ENCODE measurements at places on chromosomes 7 and 10.

DNA sequence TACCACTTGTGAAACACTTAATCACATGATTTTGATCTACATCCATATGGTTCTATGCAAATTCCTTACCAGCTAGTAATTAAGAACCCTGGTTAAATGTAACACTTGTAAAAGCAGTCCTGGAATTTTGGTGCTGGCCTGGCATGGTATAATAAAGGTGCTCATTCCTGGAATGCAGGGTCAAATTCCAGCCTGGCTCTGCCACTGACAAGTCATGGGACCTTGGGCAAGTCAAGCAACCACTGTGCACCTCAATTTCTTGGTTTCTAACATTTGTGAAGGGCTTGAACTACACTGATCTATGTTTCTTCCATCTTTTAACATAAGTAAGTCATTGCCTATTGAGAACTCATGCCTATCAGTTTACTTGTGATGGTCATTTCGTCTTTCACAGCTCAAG lies 91.9 kb upstream of the PIK3CG start:
- no peak for DNase-seq

DNA sequence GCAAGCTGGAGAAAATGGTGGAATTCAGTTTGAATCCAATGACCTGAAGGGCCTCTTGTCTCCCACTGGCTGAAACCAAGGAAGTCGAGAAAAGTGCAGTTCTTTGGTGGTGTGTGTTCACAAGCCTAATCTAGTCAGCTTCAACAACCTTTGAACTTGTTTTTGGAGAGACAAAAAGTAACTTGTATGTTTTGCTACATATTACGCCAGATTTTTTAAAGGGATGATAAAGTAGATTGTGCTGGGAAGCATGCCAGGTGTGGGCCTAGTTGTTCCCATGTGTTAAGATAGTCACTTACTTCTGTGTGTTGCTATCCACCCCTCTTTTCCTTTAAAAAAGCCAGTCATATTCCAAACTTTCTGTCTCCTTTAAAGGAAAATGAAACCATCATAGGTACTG lies 79.7 kb upstream of the FAM3C start:
- DNase-seq = no peak

- DNase-seq = no peak
These were observed 171.9 kb downstream of the PKD1L1 start for GRCh38 chr7:47776335-47776734.

DNA sequence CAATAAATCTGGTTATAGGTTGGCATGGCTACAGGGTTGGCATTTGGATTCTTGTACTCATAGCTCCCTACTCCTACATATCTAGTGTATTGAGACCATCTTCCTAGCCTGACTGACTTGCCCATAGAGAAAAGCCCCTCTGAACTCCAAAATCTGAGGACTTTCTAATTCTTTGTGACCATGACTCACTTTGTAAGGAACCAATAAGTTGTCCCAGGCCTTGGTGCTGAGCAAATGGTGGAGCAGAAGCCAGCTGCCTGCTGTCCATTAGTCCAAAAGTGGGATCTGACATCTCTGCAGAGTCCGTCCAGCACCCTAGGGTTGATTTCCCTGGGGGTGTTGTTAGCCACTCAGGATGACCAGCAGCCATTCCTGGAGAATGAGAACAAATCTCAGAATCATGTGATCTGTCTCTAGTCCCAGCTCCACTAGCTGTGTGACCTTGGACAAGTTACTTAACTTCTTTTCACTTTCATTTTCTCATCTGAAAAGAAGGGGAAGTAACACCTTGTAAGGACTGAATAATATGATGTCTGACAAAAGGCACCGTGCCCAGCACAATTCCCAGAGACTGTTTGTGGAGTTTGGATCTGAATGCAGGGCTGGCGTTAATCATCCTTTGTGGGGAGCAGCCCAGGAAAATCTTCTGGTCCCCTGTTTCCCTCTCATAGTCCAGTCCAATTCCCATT lies 44.1 kb downstream of the MTURN start:
- no peak for DNase-seq

- DNase-seq = peak; percentile 62
These were observed 212.3 kb upstream of the ZMIZ1 start for GRCh38 chr10:78856421-78856820.

DNA sequence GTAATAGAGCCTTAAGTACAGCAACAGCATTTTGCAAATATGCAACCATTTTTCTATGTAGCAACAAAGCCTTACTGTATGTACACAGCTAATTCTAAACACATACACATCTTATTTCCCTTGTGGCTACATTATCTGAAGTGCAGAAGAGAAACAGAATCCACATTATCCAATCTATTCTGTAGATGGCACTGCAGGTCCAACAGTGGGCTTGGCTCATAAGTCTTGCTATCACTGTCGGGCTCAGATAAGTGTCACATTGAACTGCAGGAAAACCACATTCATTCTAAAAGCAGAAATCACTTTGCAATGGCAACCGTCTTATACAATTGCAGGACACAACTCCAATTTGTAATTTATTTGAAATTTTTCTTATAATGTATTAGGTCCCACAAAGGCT lies 109.8 kb upstream of the NOBOX start:
- DNase-seq = peak; percentile 2

GRCh38 chr7:116617878-116618277 lies 54.1 kb upstream of the MET start:
- no peak for DNase-seq

GRCh38 chr10:98344589-98345038 lies 70.4 kb downstream of the PYROXD2 start:
- no peak for DNase-seq

DNA sequence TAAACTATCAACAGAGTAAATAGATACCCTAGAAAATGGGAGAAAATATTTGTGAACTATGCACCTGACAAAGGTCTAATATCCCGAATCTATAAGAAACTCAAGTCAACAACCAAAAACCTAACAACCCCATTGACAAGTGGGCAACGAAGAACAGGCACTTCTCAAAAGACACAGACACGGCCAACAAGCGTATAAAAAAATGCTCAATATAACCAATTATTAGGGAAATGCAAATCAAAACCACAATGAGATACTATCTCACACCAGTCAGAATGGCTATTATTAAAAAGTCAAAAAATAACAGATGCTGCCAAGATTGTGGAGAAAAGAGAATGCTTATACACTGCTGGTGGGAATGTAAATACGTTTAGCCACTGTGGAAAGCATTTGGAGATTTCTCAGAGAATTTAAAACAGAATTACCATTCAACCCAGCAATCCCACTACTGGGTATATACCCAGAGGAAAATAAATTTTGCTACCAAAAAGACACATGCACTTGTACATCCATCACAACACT lies 63.2 kb upstream of the CAV2 start:
- DNase-seq = no peak

- no peak for DNase-seq
These were observed 12.5 kb upstream of the IL2RA start for GRCh38 chr10:6074489-6075301.

DNA sequence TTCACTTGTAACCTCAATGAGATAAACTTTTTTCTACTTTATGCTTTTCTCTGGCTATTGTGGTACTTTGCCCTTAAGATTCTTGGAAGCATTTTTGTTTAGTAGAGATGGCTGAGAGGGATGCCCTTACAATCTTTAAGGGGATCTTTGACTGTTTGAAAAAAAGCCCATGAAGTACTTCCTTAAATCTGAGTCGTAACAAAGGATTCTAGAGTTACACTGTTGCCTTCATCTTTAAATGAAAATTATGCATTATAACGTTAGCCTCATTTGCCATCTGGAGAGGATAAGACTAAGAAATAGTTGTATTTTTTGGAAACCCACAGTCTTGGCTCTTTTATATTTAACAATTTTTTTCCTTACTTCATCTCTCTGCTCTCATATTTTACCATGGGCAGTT lies 37.8 kb upstream of the FZD1 start:
- DNase-seq = no peak

DNA sequence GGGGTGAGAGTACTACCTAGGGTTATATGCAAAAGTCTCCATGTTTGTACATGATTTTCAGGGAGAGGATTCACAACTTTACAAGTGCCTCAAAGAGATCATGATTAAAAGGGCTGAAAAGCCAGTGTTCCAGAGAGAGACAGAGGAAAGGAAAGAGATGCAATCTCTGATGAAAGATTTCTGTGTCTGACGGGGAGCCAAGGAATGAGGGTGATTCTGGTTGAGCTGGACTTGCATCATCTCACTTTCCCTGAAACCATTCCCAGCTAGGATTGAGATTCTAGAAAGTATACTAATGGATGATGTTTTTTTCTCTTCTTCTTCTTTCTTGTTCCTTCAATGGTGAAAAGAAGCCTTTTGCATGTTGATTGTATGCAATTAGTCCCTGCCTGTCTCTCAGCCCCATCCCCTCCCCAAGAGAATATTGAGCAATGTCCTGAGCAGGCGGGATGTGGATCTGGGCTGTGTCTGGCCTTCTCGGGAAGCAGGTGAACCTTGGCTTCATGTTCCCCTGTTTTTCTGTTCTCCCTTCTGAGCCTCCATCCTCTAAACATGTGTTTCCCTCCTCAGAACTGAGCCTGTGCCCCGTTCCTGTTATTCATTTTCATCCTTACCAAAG lies 186.1 kb downstream of the ZNF365 start:
- no peak for DNase-seq

DNA sequence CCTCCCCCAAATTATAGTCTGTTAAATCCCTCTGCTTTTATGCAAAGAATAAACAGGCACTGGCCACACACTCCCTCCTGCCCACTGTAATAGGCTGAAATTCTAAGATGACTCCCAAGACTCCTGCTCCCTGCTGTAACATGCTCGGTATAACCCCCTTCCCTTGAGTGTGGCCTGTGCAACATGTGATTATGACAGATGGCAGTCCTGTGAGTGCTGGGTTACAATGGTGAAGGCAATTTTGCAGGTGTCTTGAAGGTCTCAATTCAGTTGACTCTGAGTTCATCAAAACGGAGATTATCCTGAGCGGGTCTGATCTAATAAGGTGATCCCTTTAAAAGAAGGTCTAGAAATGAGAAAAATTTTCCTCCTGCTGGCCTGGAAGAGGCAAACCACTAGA lies 55.9 kb downstream of the CREB3L2 start:
- no peak for DNase-seq

- no peak for DNase-seq
These were observed 108.4 kb upstream of the HPS1 start for GRCh38 chr10:98555021-98555619.

- DNase-seq = no peak
These were observed 11.0 kb downstream of the RASGEF1A start for GRCh38 chr10:43255634-43256431.

DNA sequence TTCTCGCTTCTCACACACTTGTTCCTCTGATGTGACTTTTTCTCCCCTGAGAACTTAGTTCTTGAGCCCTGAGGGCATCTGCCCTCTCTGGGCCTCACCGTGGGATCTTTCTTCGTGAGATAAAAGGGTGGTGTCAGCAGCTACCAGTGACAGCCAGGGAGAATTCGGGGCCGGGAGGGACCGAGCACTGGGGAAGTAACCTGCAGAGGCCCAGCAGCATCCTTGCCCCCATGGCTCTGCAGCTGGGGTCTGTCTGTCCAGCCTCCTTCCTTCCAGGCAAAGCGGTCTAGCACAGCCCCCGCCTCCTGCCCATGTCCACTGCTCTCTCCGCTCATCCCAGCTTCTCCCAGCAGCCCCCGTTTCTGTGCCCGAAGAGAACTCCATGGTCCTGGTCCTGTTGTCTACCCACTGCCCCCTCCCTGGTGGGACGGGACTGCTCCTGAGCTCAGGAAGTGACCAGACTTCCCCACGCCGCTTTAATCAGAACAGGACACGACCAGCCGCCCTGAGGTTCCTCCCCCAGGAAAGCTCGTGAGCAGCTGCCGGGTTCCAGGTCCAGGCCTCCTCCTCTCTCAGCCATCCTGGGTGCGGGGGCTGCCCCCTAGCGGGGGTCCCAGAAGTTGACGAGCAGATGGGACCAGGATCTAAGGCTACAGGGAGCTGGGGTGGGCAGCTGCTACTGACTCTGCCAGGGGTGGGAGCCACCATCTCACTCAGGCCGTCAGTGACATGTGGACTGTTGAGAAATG lies 187.5 kb downstream of the WDR37 start:
- DNase-seq = no peak

GRCh38 chr10:16602104-16602775 lies 80.6 kb upstream of the C1QL3 start:
- DNase-seq = no peak

DNA sequence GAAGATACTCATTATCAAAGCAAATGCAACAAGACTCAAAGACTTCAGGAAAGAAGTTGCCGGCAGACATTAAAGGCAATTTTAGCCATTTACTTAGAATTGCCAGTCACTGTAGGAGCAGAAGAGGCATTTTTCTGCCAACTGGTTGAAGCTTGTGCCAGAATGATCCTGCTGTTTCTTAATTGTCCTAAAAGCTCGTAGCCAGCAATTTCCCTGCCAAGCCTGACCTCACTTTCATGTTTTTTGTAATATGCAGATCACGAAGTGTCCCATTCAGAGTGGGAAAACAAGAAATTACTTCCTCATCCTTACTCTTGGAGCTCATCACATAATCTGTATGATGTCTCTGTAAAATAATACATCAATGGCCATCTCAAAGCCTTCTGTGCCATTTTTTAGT lies 130.9 kb upstream of the ANKRD1 start:
- DNase-seq = peak; percentile 13

GRCh38 chr10:74213571-74214162 lies 62.6 kb downstream of the ADK start:
- DNase-seq = no peak

- no peak for DNase-seq
These were observed 43.9 kb upstream of the DNAJB6 start for GRCh38 chr7:157292770-157293412.

DNA sequence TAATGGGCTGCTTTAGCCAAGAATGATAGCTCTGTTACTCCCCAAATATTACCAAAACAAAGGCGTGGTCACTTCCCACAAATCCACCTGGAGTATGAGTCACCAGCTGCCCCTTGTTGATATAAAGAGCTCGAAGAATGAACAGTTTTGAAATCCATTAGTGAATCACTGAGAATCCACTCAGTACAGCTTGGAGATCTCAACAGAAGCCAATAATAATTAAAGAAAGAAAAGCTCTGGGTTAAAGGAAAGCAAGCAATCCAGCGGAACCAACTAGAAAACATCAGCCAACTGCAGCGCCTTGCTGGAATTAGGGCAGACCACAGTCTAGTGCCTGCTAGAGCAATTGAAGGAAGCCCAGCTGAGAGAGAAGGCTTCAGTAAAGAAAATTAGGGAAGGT lies 576.0 kb upstream of the C7orf33 start:
- DNase-seq = no peak

- no peak for DNase-seq
These were observed 71.3 kb upstream of the CPXM2 start for GRCh38 chr10:123962756-123963530.

DNA sequence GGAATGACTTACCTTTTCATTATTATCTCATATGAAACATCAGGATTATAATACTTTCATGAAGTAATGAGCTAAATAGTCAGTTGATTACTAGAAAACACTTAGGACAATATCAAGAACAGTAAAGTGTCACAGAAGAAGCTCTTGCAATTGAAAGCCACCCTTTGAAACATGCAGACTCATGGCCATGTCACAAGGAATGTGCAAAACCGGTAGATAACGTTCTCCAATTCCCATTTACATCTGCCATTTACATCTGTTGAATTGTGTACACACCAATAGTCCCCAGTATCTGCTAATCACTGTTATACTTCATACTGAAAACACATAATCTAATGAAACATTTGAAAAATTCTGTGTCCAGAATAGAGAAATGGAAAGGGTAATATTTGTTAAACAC lies 237.5 kb downstream of the CREB5 start:
- no peak for DNase-seq

Measured in hypothalamus (tissue), 51 donors.